ENCODE measurements at places on chromosomes 13 and 19. TPM values are rescaled to one million over a fixed set of nuclear protein-coding genes. Genes with fewer than 3 reads are reported as not detected.
A peak's percentile ranks its signal among the peaks of the same experiment; 100 is the strongest.

DNA sequence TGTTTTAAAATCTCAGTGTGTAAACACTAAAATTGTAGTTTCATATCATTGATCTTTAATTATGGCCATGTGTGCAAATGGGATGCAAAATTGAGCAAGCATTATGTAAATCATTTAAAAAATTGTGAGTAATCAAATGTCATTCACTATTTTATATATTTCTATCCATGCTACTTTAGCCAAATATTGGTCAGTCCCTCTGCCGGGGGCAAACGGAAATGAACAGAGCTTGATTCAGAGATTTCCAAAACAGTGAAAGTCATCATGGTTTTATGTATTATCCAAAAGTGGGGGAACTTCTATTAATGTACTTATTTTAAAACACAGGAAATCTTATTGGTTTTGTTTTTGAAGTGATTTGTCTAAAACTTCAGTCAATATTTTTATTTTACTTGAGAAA lies 219.1 kb downstream of the IRS2 start:
- ATAC-seq = no peak

DNA sequence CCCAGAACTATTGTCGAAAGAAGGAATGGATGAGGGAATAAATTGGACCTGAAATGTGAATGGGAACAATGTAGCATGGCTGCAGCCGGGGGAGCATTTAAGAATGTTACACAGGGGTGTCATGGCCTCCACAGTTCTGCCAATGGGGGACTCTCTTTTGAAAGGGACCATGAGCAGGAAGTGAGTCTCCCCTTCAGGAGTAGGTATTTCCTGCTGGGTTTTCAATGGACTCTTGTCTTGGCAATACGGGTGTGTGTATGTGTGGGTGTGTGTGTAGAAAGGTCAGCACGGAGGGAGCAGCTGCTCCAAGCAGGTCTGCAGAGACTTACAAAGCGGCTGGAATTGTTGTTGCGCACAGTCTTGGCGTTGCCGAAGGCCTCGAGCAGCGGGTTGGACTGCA lies 24.4 kb downstream of the MYO1F start:
- no peak for ATAC-seq

DNA sequence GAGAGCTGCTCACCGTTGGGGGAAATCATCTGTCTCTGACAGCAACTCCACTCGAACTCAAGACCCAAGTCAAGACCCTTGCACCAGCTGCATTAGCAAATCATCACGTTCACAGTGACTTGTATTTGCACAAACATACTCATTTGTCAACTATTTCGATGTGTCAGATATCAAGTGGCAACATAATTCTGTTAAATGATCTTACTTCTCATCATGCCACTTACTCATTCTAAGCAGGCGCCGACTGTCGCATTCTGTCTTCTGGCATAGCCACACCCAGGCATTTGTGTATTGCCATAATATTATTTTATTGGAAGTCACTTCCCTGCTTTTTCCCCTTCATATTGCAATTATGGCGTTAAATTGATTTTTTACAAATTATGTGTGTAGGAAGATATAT lies 23.0 kb upstream of the ATP1A3 start:
- ATAC-seq = no peak

DNA sequence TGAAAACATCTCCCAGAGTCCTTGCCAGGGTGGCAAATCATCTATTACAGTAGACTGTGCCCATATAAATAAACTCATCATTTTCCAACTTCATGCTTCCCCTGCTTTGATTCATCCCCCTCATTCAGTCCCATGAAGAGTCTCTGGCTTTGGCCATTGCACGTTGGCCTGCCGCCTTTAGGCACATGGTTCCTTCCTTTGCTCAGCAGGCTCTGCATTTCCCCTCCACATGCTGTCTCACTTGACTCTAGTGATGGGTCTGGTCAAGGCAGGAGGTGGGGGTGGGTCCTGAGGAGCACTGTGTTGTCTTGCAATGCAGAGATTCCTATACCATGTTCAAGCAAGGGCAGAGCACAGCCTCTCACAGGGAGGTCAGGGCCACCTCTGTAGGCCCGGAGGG lies 48.8 kb upstream of the ARGLU1 start:
- no peak for ATAC-seq

- ATAC-seq = no peak
Observed at GRCh38 chr13:73987618-73988017, 146.6 kb downstream of the KLF12 start.

- no peak for ATAC-seq
Observed at GRCh38 chr13:60645676-60646075, 248.7 kb downstream of the TDRD3 start.

C19orf73 gene
- 1.8 TPM for total RNA-seq

GRCh38 chr13:85347251-85347650 lies 452.0 kb downstream of the SLITRK6 start:
- ATAC-seq = no peak

GRCh38 chr19:15253513-15253912 lies 21.3 kb upstream of the EPHX3 start:
- no peak for ATAC-seq

GRCh38 chr13:93169980-93170379 lies 56.6 kb upstream of the GPC6 start:
- ATAC-seq = no peak

TTC9B gene
- not detected for total RNA-seq

DNA sequence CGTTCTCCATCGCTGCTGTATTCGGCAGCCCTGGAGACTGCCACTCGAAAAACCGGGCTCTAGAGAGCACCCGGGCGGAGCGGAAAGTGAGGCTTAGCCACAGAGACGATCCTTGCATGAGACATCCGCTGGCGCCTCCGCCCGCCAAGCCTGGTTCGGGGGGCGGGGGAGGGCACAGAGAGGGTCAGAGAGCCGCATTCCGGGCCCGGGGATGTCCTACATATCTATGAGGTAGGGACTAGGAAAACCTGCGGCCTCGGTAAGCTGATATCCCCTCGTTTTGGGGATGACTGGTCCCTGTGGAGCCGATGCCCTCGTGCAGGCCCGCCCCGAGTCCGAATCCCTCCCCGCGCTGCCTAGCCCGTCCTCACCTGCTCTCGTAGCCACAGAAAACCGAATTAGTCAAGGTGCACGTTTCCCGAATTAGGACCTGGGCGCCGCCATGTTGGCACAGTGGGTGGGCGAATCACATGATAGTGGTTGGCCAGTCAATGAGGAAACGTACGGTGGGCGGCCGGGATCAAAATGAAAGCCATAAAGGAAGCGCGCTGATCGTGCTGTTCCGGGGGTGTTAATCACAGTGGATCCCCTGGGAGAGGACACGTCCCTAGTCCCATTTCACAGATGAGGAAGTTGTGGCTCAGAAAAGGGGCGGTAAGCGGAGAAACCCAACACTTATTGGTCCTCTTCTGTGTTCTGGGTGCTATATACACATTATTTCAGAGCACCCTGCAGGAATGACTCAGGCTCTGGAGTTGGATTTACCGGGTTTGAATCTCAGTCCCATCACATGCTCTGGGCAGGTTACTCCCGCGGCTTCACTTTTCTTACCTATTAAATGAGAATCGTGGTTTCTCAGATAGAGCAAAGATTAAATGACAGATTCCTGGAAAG lies at the start of gene TRMT1:
Gene TRMT1, minus strand, starts transcription at position 459 of the 894 bp plus-strand sequence. Its CDS starts 341 bp downstream, at position 118.
- peak; percentile 72 for ATAC-seq

VWA8 gene
- 20.3 TPM for total RNA-seq

PTH2 gene
- not detected for total RNA-seq
